ENCODE measurements at places on chromosomes 4 and X.
A peak's percentile ranks its signal among the peaks of the same experiment; 100 is the strongest.

GRCh38 chrX:29299684-29300083, 712.4 kb downstream of the IL1RAPL1 start:
- DNase-seq, result no peak

DNA sequence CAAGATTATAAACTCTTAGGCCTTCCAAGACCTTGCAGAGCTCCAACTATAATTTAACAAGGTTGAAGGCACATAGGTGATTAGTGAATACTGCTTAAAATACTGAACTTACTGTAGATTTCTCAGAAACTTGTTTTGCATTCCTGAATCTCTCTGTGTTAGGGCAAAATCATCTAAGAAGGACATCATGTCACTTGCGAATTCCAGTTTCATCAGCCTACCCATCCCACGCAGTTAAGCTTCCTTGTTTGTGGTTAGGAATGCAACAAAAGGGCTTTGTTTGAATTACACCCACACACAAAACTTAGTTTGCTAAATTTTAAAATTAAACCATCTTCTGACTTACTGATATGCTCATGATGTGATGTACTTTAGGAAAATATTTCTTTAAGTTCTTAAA, 174.0 kb downstream of the SOWAHB start:
- DNase-seq, result peak; percentile 76

DNA sequence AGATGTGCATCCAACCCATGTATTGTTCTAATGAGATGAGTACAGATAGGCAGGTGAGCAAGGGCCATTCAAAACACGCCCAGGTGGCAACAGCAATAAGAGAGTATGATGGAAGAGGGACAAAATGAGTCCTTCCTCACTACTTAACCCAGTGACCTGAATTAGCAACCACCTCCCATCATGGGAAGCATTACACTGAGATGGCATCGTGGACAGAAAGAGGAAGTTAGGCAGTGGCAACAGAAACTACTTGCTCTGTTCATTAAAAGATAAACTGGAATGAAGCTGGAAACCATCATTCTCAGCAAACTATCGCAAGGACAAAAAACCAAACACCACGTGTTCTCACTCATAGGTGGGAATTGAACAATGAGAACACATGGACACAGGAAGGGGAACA, 17.2 kb downstream of the RXFP1 start:
- no peak for DNase-seq

GRCh38 chrX:37578045-37578444, 6.6 kb downstream of the LANCL3 start:
- no peak for DNase-seq

DNA sequence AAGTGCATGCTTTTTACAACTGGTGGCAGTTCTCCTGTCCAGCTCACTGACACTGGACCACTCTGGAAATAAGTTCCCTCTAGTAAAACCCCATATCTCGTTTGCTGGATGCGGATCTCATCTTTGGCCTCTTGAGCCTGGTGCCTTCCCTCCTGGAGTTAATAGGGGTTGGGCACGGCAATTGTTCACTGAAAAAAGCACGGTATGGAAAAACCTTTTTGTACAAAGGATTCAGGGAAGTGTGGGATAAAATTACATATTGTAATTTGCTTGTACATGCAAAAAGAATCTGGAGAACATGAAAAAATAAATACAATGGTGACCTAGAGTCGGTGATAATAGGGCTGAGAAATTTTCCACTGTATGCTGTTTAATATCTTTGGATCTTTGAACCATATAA, 30.6 kb downstream of the TBC1D9 start:
- no peak for DNase-seq

DNA sequence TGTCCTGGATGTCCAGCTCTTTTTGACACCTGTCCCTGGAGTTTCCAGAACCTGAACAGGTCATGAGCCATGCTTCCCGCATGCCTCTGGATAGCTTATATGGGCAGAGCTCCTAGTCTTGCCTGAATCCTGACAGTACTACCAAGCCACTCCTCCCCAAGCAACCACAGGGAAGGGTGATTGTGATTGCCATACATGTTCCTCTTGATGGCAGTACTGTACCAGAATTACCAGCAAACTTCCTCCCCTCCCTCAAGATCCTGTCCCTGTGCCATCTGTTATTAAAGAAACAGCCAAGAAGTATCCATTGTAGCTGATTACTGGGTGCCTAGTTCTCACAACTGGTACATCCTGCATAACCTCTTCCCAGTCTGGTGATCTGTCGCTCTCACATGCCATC, 264.3 kb upstream of the AGTR2 start:
- no peak for DNase-seq

- peak; percentile 33 for DNase-seq
Observed at GRCh38 chr4:54090804-54091623, 8.9 kb upstream of the GSX2 start.

Measured in kidney glomerular epithelial cell (primary cell).